Activated naive CD4-positive, alpha-beta T cell treated with anti-CD3 and anti-CD28 coated beads, Interleukin-2, amount 50 U/mL, for 16 hours (primary cell): ENCODE measurements at places on chromosomes 6 and 20.

GRCh38 chr20:25256226-25256859, 8.5 kb downstream of the PYGB start:
- no peak for DNase-seq

- no peak for DNase-seq
These were observed 12.5 kb downstream of the PLCB1 start for GRCh38 chr20:8144282-8145245.

GRCh38 chr20:59078231-59078630, 35.6 kb upstream of the PRELID3B start:
- no peak for DNase-seq

- no peak for DNase-seq
These were observed 21.0 kb downstream of the KCNK5 start for GRCh38 chr6:39208223-39208739.

DNA sequence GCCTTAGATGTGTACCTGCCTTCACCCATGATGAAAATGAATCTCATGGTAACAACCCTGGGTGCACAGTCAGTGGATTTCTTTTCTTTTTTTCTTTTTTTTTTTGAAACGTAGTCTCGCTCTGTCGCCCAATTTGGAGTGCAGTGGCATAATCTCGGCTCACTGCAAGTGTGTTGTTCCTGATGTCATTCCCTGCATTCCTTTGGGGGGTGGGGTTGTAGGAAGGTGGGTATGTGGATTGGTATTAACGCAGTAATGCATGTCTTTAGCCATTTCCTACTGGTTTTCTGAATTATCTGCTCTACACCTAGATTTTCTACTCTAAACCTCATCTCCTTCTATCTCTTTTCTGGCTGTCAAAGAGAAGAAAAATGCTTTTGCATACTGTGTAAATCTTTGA, 146.6 kb downstream of the RNF144B start:
- DNase-seq = no peak
